Fibroblast of lung (primary cell): ENCODE measurements at places on chromosomes 16 and 17.

GRCh38 chr16:23334457-23334853 lies 32.4 kb downstream of the SCNN1B start:
- no peak for DNase-seq

DNA sequence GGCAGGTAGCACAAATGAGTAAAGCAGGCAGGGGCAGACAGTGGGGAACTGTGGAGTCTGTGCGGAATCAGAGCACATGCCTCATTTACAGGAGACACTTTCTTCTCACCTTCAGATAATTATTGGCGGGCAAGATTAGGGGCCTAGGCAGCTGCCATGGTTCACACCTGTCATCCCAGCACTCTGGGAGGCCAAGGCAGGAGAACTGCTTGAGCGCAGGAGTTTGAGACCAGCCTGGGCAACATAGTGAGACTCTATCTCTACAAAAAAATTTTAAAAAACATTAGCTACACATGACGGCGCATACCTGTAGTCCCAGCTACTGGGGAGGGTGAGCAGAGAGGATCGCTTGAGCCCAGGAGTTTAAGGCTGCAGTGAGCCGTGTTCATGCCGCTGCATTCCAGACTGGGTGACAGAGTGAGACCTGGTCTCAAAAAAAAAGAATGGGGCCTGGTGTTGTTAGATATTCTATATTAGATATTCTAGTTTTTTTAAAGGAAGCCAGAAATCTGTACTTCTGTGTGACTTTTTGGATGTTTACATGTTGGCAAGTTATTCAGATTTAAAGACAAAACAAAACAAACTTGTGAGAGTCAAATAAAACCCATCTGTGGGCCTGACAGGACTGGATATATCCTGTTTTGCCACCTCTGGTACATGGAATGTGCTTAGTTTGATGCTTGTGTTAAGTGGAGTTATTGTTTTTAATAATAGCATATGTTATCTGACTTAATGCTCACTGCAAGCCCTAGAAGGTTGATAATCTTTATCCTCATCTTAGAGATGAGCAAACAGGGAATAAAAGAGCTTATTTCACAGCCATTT lies 4.9 kb upstream of the LPCAT2 start:
- no peak for DNase-seq

GRCh38 chr17:50205111-50205962 lies 3.9 kb upstream of the COL1A1 start:
- DNase-seq: no peak

- DNase-seq: peak; percentile 93
These were observed 154.8 kb downstream of the VPS53 start for GRCh38 chr17:559551-560431.

GRCh38 chr17:78488156-78488555 lies 89.0 kb downstream of the DNAH17 start:
- DNase-seq: no peak

- no peak for DNase-seq
These were observed 22.9 kb downstream of the CRAMP1 start for GRCh38 chr16:1635070-1635469.

DNA sequence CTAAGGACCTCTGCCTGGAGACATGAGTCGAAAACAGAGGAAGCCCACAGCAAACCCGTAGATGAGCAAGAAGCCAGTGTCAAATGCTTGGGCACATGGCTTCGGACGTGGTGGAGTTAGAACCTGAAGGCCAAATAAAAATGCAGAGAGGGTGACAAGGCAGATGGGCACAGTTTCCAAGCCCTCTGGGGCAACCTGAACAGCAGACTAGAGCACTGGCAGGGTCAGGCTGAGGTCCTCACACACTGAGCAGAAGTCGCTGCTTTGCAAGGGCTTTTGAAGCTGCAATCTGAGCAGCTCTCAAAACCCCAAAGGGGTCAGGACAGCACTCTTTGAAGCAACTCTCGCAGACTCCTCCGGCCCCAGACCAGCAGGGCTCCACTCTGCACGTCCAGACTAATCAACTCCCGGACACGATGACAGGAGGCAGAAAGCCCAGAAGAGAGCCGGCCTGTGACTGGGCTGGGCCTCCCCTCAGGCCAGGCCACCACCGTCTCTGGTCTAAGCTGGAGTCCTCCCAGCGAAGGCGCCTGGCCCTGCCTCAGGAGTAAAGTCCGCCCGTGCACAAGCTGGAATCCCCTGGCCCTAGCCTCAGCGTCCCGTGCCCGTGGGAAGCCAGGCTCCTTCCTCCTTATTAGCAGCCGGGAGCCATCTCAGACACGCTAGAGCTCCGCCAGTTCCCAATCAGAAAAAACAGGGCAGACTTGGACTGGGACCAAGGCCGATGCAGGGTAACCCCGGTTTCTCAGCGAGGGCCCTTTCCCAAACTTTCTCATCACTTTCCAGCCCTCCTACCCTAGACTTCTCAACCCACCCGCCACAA lies 924 bp downstream of the SMARCD2 start:
- DNase-seq: peak; percentile 65

- DNase-seq: no peak
These were observed 21.4 kb downstream of the ENPP7 start for GRCh38 chr17:79752175-79752574.

DNA sequence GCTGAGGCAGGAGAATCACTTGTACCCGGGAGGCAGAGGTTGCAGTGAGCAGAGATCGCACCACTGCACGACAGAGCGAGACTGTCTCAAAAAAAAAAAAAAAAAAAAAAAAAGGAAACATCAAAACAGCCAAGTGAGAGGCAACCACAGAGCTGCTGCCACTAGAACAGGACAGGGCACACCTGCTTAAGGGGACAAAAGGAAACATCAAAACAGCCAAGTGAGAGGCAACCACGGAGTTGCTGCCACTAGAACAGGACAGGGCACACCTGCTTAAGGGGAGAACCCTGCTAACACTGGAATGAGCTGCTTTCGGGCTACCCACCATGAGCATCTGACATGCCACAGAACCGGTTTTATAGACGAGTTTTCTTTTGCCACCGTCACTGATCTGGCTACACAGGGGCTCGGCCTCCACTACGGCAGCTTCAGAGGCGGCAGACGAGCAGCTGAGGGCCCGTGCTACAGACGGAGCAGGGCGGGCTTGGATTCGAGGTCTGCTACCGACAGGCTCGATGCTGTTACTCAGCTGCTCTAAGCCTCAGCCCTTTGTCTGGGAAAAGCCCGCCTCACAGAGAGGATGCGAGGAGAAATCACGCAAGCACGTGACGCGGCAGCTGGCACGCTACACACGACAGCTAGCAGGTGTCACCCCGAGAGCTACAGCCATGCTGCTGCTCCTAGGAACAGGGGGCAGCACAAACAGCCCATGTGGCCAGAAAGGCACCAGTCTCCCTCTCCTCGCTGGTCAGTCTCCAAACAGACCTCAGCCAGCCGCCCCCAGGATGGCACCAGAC lies 2.0 kb downstream of the P4HB start:
- DNase-seq: no peak

GRCh38 chr17:57605675-57606105 lies 139.4 kb downstream of the CCDC182 start:
- DNase-seq: no peak

- no peak for DNase-seq
These were observed 16.3 kb upstream of the CBFA2T3 start for GRCh38 chr16:88993166-88993761.

- no peak for DNase-seq
These were observed 29.9 kb upstream of the CHMP6 start for GRCh38 chr17:80961541-80962330.

DNA sequence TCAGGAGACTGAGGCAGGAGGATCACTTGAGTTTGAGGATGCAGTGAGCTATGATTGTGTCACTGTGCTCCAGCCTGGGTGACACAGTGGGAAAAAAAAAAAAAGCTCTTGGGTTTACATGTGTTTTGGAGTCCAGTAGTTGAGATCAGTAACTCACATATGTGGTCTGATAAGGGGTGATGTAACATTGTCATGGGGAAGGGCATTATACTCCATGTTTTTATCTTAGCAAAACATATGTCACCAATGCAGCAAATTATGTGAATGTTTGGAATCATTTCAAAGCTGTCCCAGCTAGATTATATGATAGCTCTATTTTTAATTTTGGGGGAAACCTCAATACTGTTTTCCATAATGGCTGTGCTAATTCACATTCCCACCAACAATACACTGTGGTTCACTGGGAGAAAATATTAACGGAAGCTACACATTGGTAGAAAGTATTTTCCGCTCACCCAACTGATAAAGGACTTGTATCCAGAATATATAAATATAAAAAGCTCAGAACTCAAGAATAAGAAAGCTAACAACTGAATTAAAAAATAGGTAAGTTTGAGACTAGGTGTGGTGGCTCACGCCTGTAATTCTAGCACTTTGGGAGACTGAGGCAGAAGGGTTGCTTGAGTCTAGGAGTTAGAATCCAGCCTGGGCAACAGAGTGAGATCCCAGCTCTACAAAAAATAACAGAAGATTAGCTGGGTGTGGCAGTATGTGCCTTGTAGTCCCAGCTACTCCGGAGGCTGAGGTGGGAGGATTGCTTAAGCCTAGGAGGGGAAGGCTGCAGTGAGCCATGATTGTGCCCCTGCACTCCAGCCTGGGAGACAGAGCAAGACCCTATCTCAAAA lies 224.1 kb upstream of the TBX2 start:
- no peak for DNase-seq

- no peak for DNase-seq
These were observed 7.2 kb downstream of the SUPT4H1 start for GRCh38 chr17:58344791-58345157.

DNA sequence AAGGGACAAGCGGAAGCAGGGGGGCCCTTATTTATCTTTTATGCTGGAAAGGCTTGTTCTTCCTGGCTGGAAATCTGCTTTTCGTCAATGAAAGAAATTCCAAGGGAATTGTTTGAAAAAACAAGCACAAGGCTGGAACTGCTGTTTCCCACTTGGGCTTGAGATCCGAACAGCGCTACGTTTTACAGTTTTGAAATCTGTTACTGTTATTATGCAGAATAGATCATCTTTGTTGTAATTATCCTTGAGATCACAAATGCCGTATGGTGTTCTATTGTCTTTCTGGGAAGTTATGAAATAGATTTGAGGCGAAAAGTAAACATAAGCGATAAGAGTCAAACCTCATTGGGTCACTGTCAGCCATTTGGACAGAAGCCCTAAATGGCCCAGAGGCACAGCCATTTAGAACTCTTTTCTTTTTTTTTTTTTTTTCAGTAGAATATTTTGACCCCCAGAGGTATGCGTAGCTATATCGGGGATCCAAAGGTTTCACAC lies 223.3 kb downstream of the IRX3 start:
- DNase-seq: no peak

- DNase-seq: no peak
These were observed 10.1 kb upstream of the COG1 start for GRCh38 chr17:73182616-73183310.

- DNase-seq: no peak
These were observed 9.7 kb upstream of the ZFP1 start for GRCh38 chr16:75138636-75139035.

GRCh38 chr17:27577884-27578717 lies 52.9 kb upstream of the LGALS9 start:
- DNase-seq: peak; percentile 60

DNA sequence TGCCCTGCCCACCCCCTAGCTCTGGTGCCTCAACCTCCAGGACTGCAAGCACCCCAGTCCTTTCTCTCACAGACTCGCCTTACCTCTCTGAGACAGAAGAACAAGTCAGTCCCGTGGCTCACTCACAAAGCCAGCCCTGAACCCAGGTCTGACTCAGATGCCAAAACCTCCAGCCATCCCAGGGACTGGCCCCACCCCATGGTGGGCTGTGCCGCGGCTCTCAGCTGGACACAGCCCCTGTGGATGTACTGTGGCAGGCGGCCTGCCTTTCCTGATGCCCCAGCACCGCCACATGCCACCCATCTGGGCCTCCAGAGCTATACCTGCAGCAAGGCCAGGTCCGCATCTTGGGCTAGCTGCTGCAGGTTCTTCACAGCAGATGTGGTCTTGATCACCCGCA lies 19.8 kb downstream of the MPG start:
- DNase-seq: peak; percentile 72

DNA sequence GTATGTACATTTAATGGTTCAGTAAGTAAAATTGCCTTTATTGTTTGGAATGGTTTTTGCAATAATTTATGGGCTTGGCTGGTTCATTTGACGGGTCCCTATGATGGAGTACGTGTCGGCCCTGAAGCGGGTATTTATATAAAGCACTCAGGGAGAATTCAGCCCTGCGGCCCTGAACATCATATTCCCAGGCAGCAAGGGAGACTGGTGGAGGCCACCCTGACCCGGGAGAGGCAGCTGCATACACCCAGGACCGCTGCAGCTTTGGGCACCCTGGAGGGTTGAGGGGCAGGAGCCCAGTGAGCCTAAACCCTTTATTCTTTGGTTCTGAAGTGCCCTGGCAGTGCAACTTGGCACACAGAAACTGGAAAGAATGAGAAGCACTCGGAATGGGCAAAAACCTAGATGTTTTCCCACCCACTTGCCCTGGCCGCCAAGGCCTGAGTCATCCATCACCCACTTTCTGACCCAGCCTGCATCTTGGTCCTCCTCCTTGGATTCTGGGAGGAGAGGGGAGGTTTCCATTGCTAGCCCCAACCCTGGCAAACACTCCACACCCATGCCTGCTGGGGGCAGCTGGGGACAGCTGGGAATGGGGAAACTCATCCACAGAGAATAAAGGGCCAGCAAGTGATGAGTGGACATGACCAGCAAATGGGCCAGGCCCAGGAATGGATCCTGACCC lies 162.2 kb upstream of the TNRC6C start:
- no peak for DNase-seq

DNA sequence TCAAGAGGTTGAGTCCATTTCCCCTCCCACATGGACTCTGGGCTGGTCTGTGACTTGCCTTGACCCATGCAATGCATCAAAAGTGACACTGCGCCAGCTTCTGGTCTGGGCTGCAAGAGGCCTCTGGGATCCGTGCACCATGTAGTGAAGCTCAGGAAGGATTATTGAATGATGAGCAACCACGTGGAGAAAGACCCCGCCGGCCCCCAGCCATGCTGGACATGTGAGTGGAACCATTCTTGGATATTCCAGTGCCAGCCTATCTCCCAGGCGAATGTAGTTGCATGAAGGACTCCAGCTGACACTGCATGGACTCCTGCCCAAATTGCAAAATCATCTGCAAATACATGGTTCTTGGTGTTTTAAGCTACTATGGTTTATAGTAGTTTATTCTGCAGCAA lies 7.6 kb upstream of the ALOX15B start:
- no peak for DNase-seq

DNA sequence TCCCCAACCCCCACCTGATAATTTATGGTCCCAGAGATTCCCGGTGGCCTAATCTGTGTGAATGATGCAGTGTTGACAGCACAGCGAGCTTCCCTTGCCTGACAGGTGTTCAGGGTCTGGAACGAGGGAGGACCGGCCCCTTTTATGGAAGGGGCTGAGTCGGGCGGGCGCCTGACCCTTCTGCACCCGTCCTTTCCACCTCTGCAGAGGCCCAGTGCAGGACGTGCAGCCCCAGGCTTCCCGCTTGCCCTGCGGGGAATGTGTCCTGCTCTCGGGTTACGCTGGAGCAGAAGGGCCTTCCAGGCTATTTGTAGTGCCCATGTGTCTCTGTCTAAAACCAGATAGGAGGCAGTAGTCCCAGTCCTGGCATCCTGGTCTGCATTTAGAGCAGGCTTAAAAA lies 16.2 kb downstream of the SMTNL2 start:
- no peak for DNase-seq
